Hepatic stellate cell (primary cell): ENCODE measurements at places on chromosomes 2 and 18.
A peak's percentile ranks its signal among the peaks of the same experiment; 100 is the strongest.

- no peak for DNase-seq
Measured at GRCh38 chr2:218266316-218266979, 3.5 kb downstream of the AAMP start.

DNA sequence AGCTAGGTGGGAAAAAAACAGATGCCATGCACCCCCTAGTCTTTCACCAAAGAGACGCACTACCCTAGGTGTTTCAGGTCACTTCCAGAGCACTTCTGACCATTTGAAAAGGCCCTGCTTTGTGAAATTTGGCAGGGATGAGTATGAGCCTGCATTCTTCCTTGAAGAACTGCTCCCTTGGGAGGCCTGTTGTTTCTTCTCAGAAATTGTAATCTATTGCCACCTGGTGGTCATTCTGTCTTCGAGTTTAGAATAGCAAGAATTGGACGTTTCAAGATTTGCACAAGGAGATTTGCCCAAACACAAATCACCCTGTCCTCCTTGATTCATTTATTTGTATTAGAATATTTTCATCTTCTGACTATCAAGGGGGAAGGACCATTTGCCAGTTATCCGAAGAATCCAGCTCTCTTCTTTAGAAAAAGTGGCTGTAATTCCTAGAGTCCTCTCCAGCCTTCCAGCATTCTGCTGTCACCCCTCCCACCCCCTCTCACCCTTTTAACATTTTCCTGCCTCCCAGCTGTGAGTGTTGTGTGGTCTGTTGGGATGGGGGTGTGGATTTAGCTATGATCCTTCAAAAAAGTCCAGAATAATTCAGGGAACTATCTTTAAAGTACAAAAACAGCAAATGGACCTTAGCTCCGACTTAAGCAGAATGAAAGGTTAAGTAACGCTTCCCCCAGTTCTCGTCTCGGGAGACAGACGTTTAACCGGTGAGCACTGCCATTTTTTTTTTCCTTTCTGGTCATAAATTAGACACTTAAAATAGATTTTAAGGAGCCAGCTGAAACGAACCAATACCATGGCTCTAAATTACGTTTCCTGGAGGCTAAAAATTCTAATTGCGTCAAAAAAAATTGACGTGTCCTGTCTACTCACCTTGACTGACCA, 3.7 kb upstream of the GAD1 start:
- peak; percentile 77 for DNase-seq

DNA sequence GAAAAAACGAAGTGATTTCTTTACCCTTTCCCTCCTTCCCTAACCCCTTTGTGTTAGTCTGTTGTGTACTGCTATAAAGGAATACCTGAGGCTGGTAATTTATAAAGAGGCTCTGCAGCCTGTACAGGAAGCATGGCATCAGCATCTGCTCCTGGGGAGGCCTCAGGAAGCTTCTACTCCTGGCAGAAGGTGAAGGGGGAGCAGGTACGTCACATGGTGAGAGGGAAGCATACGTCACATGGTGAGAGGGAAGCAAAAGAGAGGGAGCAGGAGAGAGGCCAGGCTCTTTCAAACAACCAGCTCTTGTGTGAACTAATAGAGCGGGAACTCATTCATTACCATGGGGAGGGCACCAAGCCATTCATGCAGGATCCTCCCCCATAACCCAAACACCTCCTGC, 126.2 kb downstream of the CAPN13 start:
- no peak for DNase-seq

DNA sequence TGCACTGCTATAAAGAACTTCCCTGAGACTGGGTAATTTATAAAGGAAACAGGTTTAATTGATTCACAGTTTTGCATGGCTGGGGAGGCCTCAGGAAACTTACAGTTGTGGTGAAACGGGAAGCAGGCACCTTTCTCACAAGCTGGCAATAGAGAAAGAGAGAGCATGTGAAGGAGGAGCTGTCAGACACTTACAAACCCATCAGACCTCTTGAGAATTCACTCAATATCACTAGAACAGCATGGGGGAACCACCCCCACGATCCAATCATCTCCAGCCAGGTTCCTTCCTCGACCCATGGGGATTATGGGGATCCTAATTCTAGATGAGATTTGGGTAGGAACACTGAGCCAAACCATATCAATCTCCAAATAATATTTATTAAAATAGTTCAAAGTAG, 729.2 kb upstream of the DDX18 start:
- DNase-seq: no peak

- DNase-seq: peak; percentile 45
Measured at GRCh38 chr2:46269544-46270273, 27.5 kb upstream of the EPAS1 start.

DNA sequence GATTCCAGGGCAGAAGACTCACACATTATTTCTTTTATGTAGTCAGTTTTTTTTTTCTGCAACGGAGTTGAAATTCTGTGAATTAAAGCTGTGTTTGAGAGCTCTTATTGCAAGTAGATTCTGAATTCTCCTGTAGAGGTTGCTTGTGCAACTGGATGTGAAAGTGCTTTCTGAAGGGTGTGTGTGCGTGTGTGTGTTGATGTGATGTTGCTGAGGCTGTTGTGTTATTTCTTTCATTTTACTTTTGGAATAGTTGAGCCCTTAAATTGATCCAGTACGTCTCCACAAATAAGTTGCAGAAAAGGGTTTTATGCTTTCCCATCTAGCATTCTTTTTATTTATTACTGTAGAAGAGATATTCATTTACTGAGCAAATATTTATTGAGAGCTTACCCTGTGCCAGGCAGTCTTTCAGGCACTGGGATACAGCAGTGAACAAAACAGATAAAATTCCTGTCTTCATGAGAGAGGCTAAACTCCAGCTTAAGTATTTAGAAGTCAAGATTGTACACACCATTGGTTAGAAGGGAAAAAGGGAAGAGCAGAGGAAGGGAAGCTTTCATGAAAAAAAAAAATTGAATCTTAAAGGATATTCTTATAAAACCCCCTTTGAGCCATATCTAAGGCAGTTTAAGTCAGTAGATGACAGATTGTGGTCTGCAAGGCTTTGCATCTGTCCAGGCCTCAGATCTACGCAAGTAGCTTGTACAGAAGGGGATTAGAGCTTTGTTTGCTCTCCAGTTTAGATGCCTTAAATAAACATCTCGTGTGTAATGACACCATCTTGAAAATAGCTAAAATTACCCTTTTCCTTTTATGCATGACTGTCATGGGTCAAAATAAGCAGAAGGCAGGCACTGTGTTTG, 58.2 kb downstream of the MYO1B start:
- no peak for DNase-seq

GRCh38 chr2:100857915-100858314, 38.0 kb downstream of the NPAS2 start:
- DNase-seq: peak; percentile 65

- DNase-seq: peak; percentile 92
Measured at GRCh38 chr18:48929941-48930713, 20.6 kb downstream of the SMAD7 start.

DNA sequence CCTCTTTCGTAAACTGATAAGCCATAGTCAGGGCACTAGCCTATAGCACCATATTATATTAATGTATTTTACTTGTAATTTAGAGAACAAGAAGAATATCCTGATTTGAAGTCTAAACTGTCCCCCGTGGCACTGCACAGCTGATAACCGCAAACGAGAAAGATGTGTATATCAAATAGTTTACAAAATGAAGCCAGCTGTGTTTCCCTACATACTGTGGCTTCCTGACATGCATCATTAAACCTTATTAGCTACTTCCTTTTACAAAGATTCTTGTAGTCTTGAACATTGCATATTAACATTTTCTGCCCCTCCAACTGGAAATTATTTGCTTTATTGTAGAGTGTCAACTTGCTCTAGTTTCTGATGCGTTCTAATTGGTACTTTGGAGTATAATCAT, 153.5 kb upstream of the NFATC1 start:
- no peak for DNase-seq
